ENCODE measurements at places on chromosomes 1 and 21. TPM values are rescaled to one million over a fixed set of nuclear protein-coding genes. Genes with fewer than 3 reads are reported as not detected.
A peak's percentile ranks its signal among the peaks of the same experiment; 100 is the strongest.

GRCh38 chr1:232260861-232261260 is 369.1 kb downstream of the SIPA1L2 start:
- no peak for DNase-seq

- no peak for DNase-seq
These were observed 4.1 kb downstream of the WARS2 start for GRCh38 chr1:119136401-119136800.

ANKRD45 gene
- not detected for polyA plus RNA-seq

SRSF10 gene
- 87.7 TPM for polyA plus RNA-seq

SPRR1B gene
- polyA plus RNA-seq = not detected

- DNase-seq = peak; percentile 89
These were observed 4.7 kb upstream of the FAAP20 start for GRCh38 chr1:2199042-2199810.

DNA sequence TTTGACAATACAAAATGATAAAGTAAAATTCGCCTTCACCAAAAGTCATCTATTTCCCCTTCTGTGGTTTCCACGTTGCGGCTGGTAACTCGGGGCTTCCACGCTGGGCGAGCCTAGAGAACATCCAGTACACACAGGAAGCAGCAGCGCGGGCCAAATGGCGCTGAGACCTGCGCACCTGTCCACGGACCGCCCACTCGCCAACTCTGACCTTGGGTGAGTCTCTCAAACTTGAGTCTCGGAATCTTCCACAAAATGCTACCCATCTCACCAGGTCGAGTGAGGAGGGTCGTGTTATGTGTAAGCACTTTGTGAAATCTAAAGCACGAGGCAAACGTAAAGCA is 820 bp upstream of the TTF2 start:
- DNase-seq = peak; percentile 61

DNA sequence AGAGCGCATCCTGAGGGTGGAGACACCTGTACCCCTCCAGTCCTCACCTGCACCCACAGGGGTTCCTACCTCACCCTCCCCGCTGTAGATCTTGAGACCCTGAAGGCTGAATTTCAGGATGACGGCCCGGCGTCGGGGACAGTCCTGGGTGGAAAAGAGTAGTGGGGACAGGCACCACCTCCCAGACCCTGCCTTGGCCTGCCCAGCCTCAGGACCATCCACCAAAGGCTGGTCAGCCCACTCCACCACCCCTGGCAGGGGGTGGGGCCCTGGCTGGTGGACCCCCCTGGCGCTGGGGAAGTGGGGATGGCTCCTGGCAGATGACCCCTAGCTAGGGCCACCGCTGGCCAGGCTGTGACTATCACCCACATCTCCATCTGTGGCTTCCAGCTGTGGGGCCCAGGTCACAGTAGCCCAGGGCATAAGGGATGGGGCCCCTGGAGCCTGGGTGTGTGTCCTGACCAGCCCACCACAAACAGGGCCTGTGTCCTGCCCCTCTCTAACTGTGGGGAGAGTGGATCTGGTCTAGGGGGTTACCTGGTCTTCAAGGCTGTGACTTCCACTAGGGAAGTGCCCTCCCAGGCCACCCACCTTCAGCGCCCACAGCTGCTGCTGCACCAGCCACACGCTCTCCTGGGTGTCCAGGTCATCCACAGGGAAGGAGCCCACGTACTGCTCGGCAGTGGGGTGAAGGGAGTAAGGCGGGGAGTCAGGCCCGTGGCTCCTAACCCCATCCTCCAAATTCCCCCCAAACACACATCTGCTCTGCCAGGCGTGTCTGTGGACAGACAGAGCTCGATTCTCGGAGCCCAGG is 5.4 kb downstream of the SH2D5 start:
- DNase-seq = no peak

DNA sequence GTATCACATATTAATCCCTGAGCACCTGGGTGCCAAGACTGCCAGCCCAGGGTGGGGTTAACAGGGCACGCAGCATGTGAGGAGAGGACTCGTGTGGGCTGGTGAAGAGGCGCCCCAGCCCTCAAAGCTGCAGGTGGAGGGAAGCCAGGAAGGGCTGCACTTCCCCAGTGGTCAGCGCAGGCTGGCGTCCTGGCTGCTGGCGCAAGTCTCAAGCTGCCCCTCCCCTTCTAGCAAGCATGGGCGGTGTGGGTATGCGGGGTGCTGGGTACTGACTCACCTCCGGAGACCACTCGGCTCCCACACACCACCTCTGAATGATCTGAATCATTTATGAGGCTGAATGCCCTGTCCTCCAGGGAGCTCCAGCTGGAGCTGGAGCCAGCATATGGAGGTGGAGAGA is 44.0 kb downstream of the EIF2D start:
- DNase-seq = no peak

- DNase-seq = no peak
These were observed 2.6 kb downstream of the PABPC4 start for GRCh38 chr1:39573736-39574624.

GRCh38 chr1:220748936-220749335 is 814 bp downstream of the MTARC2 start:
- DNase-seq = no peak

- no peak for DNase-seq
These were observed 27.4 kb upstream of the KIRREL1 start for GRCh38 chr1:157966031-157966537.

CD1C gene
- 65.8 TPM for polyA plus RNA-seq

FNBP1L gene
- polyA plus RNA-seq = not detected

DNA sequence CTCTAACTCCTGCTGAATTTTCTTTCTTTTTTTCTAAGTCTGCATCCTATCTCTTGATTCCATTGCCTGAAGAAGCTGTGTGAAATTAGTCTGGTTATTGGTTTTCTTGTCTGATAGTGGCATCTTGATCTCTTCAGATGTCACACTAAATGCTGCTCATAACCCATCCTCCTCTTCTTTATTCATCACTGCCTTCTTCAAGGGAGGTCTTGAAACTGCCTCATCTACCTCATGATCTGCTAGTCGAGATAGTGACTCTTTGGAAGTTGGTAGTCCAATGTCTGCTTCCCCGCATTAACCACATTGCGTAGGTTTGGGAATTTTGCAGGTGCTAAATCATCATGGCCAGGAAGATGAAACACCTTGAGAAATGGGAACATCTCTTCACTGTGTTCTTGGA is 15.7 kb downstream of the DYRK3 start:
- no peak for DNase-seq

ANGPTL1 gene
- not detected for polyA plus RNA-seq

AK5 gene
- polyA plus RNA-seq = 13.6 TPM

- no peak for DNase-seq
These were observed 18.9 kb upstream of the TENT5C start for GRCh38 chr1:117586747-117587498.

- DNase-seq = peak; percentile 57
These were observed 1.5 kb downstream of the KNCN start for GRCh38 chr1:46549697-46550681.

DNA sequence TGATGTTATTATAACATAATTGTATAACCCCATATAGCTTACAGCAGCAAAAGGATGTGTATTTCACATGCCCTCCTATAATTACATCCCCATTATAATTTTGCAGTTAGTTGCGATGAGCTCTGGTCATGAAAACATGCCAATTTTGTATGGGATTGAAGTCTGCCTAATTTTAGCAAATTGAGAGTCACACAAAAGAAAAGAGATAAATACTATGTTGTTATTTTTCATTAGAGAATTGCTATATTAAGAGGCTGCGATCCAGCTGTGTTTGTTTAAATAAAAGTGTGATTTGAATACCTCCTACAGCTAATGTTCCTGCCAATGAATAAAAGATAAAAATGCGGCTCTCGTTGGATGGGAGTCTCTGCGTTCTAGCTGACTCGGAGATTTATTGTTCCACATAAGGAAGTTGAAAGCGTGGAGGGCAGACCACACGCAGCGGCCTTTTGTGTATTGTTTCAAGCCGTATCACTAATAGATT is 461.0 kb upstream of the NFIA start:
- DNase-seq = no peak

PTTG1IP gene
- 103 TPM for polyA plus RNA-seq

GRCh38 chr21:46424039-46424591 is 34.6 kb upstream of the DIP2A start:
- DNase-seq = peak; percentile 74

DNA sequence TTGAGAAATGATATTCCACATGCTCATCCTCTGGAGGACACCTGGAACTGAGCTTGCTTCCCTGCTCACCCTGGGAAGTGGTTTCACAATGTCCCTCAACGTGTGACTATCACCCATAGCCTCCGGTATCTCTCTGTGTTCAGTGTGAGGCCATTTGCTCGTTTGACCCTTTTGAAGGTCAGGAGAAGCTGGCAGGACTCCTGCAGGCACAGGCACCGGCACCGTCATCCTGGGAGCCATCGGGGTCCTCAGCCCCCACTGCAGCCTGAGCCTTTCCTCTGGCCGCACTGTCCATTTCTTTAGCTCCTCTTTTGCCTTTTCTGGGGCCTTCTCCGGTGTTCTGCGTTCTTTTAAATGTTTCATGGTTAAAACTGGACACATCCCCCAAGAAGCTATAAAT is 159.6 kb upstream of the COL6A1 start:
- DNase-seq = no peak
